ENCODE measurements at places on chromosomes 2 and 18. TPM values are rescaled to one million over a fixed set of nuclear protein-coding genes. Genes with fewer than 3 reads are reported as not detected.

STPG4 gene
- not detected for total RNA-seq

RNU2-63P gene
- total RNA-seq: not detected

FN1 gene
- 679 TPM for total RNA-seq

SPDYA gene
- 0.28 TPM for total RNA-seq

CACNB4 gene
- total RNA-seq: 0.33 TPM

GBX2 gene
- total RNA-seq: not detected
